Foreskin melanocyte (primary cell): ENCODE measurements at places on chromosomes 1 and 21.

DNA sequence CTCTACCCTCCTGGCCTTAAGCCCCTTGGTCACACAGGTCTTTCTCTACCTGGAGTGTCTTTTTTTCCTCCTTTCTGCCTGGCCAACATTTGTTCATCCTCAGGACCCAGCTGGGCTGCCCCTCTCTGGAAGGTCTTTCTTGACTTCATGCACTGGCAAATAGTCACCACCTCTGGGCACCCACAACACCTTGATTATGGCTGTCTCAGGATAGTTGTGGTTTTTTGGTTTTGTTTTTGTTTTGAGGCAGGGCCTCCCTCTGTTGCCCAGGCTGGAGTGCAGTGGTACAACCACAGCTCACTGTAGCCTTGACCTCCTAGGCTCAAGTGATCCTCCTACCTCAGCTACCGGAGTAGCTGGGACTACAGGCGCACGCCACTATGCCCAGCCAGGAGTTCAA is 10.8 kb downstream of the RPS6KA1 start:
- DNase-seq = no peak

DNA sequence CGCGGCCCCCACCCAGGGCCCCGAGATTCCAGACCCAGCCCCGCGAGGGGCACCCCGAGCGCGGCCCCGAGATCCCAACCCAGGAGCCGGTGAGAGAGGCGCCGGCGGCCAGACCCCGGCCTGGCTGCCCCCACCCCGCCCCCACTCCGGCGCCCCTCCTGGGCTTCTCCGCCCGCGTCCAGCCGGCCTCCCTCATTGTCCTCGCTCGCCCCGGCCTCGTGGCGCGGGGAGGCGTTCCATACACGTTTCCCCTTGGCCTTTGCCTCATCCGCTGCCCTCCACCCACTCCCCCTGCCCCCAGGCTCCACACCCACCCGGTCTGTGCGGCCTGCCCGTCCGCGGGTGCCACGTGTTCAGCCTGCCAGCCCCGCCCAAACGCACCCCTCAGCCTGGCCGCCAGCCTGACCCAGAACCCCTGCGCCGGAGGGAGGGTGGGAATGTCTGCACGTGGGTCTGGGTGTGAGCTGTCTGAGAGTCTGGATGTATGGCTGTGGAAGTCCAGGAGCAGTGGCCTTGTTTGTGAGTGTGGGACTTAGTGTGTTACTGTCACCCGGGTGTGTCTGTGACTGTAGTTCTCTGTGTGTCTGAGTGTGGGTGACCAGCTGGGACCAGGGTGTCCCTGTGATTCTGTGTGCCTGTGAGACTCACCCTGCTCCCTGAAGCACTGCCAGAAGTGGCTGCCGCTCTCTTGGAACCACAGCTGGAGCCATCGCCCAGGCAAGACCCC is 681 bp downstream of the B4GALT2 start:
- DNase-seq = no peak

GRCh38 chr1:34474566-34474965 is 280.3 kb upstream of the GJB5 start:
- DNase-seq = no peak

DNA sequence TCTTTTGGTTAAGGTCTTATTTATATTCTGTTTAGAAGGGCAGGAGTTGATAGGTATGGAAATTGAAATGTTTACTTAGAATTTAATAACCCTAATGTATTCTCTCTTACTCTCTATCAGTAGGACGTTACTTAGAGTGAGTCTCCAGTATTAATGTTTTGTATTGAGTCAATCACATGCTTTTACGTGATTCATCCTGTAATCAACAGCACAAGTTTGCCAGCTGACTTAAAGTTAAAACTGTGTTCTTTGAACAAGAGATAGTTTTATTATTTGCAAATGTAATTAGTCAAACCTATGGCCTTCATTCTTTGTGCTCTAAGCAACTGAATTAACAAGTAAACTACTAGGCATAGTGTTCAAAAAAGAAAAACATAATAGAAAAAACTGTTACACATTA is 57.3 kb downstream of the PKN2 start:
- peak; percentile 80 for DNase-seq

GRCh38 chr21:24289539-24289938 is 1317.7 kb downstream of the MRPL39 start:
- no peak for DNase-seq

DNA sequence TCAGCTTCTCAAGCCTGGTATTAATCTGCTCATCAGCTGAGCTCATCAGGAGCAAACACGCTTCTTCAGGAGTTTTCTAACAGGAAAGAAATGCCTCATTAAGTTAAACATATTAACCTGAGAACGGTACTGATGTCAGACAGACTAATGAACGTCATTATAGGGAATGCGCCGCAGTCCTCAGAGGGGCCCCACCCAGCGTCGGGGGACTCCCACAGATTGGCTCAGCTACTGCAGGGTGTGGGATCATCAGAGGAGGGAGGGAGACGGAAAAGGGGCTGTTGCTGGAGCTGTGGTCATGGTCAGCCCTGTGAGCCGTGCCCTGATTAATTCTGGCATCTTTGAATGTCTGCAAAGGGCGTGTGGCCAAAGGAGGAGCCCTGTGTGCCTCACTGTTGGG is 348.5 kb downstream of the PTPRU start:
- DNase-seq = no peak

GRCh38 chr1:27549807-27550408 is 54.0 kb downstream of the AHDC1 start:
- no peak for DNase-seq

GRCh38 chr21:43209575-43210453 is 41.0 kb downstream of the CRYAA start:
- DNase-seq = no peak

DNA sequence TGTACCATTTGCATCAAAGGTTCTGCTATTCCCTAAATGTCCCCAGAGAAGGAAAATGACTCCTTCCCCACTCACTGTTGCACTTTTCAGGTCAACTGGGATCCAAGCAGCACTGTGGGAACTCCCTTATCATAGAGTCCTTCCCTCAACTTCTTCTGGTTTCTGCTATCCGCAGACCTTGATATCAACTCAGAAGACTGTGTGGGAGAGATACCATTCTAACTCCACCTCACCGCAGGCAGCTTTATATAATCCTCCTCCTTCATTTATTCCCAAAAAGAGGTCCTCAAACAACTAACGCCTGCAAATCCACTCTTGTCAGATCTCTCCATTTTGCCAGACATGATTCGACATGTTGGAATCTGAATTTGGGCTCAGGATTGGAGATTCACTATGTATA is 27.3 kb downstream of the LHX9 start:
- no peak for DNase-seq

DNA sequence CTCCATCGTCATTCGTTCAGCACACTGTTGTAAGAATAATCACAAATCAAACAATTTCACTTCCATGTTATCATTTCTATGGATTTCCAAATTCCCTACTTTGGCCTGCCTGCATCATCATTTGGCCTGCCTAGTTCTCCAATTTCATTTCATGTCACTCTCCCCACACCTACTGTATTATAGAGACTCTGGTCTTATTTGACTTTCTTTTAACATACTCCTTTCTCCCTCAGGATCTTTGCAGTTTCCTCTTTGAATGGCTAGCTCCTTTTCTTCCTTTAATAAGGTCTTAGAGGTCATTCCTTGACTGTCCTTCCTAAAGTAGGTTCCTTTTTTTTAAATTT is 36.3 kb upstream of the PODN start:
- DNase-seq = no peak

GRCh38 chr21:44989537-44989886 is 49.7 kb downstream of the SLX9 start:
- DNase-seq = no peak

DNA sequence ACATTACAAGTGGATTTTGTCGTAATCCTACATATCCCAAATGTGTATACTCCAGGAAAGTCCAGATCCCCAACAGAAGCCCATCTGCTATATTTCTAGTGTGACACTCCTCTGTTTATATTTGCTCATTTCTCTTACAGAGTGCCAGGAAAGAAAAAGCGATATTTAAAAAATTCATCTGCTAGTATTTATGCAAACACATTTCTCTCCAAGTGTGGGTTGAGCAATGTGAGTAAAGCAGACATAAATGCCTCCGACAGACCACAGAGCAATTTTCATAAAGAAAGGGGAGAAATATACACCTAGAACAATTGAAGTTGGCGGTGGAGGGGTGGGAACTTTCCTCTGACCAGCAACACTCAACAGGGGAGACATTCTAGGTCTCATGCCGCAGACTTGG is 22.2 kb upstream of the RAP1A start:
- no peak for DNase-seq
